ENCODE measurements at places on chromosomes 11 and 22.
A peak's percentile ranks its signal among the peaks of the same experiment; 100 is the strongest.

DNA sequence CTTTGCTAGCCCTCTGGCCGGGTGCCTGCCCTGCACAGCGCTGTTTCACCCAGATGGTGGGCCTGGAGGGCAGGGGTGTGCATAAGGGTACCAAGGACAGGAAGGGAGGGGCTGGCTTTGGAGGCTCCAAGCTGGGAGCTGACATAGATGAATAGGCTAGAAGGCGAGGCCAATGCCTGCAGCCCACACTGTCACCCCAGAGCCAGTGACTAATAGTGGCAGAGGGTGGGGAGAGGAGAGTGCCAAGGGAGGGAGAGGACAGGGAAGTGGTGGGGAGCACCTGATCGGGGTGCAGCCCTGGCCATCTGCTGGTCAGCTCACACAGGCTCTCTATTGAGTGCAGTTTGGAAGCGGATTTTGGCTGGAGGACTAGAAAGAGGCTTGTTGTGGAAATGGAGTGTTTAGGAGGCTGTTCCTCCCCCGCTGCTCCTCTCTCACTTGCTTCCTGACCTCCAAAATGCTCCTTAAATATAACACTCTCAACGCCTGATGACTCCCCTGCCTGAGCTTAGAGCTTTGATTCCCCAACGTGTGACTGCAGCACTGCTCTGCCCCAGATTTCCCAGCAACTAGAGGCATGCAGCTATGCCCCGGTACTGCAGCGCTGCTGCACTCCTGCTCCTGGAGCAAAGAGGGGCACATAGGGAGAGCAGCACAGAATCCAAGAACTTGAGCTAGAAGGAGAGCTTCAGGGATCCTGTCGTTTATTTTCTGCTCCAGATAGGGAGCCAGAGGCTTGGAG lies 89.2 kb downstream of the GRAMD1B start:
- DNase-seq = no peak

GRCh38 chr11:15955595-15955994 lies 400.8 kb downstream of the SOX6 start:
- no peak for DNase-seq

DNA sequence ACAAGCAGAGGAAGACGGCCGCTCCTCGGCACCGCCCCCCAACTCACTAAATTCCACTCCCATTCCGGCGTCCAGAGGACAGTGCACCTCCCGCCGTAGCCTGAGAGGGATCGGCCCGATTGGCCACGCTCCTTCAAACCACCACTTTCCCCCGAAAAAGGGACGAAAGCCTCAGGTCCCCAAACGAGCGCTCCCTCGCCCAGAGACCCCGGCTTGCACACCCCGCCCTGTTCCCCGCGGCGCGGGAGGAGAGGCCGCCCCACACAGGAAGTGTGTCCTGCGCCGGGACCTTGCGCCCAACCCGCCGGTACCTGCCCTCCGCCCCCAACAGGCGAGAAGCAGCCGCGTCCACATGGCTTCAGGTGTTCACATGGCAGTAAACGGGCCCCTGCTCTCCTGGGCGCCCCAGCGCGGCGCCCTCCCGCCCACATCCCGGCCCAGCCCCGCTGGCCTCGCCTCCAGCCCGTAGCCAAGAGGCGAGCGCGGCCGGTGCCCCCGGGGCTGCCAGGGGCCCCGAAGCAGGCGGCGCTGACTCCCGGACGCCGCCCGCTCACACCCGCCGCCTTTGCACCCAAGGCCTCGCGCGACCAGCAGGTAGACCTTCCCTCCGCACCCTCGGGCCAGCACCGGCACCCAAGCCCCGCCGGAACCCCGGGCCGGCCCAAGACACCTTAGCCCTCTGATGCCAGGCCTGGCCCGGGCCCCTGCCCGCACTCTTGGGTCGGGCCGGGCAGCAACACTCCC lies 849 bp downstream of the TCF20 start:
- DNase-seq = peak; percentile 82

GRCh38 chr11:68266936-68267880 lies 4.6 kb downstream of the C11orf24 start:
- no peak for DNase-seq

DNA sequence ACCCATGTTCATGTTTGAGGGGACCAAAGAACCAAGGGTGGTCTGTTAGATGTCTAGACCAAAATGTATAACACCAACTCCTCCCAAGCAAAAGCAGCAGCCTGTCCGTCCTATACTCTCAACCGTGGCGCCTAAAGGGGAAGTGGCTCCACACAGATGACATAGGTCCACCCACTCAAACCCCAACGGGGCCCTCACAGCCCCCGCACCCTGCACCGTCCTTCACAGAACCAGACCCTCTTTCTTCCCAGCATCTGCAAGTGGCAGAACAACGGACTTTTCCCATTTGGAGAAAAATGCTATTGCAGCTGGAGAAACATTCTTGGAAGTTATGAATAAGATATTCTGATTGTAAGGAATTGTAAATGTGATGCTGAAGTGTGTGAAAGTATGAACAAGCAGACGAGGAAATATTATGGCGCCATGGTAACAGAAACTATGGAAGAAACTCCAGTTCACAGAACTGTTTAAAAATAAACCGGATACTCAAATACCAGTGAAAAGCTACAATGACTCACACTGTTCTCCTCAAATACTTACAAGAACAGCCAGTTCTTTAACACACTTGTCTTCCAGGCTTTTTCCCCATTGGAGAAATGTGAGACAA lies 76.5 kb upstream of the ARFGAP3 start:
- DNase-seq = peak; percentile 47

GRCh38 chr11:116170526-116171120 lies 602.2 kb downstream of the BUD13 start:
- no peak for DNase-seq

DNA sequence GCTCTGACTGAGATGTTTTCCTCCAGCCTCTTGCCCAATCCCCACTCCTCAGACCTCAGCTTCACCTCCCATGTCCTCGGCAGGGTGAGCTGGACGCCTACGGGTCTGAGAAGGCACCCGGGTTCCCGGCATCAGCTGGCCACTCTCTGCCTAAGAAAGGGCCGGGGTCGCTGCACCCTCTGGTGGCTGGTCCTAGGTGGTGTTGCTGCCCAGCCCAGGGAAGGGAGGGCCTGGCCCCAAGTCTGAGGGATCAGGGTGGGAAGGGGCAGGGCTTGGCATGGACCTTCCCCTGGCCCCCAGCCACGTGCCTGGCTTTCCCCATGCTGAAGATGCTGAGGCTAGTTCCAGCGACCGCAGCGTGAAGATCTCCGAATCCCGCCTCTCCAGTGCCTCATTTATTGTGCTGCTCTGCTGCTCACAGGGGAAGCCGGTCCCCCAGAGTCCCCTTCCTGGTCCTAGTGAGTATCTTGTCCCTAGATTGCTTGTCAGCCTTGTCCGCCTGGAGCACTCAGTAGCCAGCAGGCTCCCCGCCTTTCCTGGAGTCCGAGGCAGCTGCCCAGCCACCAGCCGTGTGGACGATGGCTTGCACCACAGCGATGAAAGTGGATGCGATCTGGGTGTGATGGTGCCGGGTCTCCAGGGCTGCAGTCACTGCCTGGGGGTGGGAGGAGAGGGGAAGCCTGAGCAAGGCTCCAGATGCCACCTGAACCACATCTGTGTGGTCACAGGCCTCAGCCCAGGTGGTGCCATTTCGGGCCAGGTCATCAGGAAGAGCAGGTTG lies 2.9 kb upstream of the GGT5 start:
- peak; percentile 65 for DNase-seq

DNA sequence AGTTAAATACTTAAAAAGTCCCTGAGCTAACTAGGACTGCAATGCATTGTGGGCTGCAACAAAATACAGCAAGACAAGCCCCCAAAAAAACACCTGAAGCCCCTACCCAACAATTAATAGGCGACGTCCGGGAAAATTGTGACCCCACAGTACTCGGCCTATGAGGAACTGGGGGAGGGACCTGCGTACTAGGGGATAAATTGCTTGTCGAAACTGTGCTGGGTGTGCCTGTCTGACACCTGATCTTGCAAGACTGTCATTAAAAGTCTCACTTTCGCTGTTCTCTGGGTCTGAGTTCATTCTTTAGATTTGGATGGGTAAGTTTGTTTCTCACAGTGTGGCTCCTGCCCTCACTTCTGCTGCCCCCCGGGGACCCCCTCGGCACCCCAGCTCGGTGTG lies 15.2 kb downstream of the TANGO2 start:
- DNase-seq = no peak

DNA sequence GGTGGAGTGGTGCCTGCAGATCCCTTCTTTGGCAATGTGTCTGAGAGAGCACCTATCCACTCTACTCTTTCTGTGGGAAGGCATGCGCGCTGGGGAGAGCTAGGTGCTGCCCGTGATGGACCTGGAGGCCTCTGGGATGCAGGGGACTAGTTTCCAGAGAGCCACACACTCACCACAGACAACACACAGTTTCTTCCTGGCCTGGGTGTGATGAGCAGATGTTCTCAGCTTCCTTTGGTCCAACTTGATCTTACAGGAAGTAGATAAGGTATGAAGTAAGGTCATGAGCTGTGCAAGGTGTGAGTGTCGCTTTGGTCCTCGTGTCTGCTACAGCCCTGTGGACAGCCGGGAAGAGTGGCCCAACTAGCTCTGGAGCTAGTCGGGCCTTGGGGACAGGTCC lies 27.3 kb upstream of the SUSD2 start:
- DNase-seq = no peak

DNA sequence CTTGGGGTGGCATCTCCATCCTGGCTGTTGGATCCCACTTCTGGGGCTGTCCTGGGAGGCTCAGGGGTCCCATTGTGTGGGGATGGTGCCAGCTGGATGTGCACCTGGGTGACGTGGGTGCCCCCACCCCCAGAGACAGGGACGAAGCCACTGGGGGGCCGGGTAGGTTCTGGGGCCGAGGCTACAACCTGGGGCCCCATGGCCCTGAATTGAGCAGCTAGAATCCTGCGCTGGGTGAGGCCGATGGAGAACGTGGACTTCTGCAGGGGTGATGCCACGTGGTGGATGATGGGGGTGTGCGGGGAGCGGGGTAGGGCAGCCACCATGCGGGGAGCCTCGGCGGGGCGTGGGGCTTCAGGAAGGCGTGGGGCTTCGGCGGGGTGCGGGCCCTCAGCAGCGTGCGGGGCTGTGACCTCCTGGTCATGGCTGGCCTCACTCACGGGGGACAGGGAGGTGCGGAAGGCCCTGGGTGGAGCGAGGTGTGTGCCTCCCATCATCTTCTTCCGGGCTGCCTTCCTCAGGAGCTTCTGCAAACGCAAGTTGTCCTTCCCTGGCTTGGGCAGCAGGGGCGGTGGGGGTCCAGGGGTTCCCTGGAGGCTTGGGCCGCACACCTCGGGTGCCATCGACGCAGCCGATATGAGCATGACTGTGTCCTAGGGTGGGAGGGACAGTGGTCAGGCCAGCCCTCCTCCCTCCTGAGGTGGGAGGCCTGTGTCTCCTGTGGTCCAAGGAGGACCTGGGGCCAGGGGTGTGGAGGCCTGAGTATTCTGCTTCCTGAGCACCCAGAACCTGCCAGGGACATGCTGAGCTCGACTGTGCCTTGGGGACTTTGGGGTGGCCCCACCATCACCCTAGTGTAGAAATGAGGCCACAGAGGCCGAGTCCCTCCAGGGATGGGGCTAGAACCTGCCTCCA lies 1.5 kb downstream of the PRR33 start:
- DNase-seq = peak; percentile 67

GRCh38 chr11:65290448-65291165 lies 24.1 kb upstream of the CDC42EP2 start:
- no peak for DNase-seq

GRCh38 chr11:105000167-105000566 lies 22.8 kb downstream of the CASP5 start:
- no peak for DNase-seq

DNA sequence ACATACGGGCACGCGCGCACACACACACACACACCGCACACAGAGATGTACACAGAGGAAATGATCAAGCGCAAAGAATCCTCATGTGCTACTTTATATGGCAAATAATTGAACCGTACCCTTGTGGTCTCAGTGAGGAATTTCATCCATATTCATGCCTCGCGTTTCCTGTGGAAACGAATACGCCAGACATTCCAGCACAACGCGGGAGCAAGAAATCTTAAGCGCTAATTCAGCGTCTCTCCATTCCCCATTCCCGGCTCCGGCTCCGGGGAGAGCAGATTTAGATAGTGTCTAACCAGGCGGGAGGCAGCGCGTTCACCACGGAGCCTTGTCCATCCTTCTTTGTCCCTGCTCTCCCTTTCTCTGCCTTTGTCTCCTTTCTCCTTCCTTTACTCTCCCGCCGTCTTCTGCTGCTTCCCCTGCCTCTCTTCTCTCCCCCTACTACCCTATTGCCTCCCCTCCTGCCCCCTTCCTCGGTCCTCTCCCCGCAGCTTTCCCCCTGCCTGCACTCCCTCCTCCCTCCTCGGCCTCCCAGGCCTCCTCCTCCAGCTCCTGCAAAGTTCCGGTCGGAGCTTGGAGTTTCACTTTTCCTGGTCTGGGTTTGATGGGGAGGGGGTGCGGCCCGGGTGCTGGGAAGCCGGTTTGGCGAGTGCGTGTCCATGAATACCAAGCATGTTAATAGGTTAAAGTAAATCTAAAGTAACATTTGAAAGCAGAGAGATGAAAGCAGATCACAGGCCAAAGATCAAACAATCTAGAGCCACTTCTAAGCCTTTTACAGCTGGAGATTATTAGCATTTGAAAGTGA lies 579.3 kb downstream of the BUD13 start:
- DNase-seq = no peak

GRCh38 chr11:65871811-65872548 lies 620 bp downstream of the EFEMP2 start:
- DNase-seq = no peak

GRCh38 chr11:6405052-6405667 lies 13.7 kb downstream of the APBB1 start:
- DNase-seq = no peak

DNA sequence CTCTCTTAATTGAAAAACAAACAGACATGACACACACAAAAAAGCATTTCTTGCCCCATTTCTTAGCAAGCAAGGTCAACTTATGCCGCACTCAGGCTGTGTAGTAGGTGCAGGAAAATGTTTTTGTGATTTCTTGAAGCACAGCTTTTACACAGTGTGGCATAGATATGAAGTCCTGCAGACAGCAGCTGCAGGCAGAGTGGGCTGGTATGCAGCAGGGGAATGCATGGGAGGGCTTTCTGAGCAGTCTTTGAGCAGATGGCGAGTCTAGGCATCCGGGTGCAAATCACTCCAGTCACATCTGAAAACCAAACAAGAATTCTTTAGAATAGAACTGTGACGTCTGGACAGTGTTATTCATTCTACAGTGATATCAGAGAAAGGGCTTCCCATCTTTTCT lies 87.5 kb downstream of the BLID start:
- DNase-seq = no peak

DNA sequence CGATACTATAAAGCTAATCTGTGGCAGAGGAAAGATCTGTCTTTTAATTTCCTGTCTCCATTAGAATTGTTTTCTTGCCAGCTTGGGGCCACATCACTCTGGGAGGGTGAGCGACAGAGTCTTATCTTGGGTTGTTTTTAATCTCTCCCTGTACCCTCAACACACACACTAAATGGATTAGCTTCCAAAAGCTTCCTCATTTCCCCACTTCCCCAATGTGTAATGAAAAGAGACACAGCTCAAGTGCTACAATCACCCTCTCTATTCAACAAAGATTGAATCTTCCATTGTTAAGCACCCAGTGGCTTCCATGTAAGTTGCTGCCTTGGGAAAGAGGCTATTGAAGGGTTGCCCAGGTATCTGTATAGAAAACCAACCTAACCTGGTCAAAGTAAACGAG lies 6.1 kb upstream of the ASCL3 start:
- DNase-seq = no peak
